Left kidney (tissue), 8 donors: ENCODE measurements at places on chromosomes 16 and 17.

DNA sequence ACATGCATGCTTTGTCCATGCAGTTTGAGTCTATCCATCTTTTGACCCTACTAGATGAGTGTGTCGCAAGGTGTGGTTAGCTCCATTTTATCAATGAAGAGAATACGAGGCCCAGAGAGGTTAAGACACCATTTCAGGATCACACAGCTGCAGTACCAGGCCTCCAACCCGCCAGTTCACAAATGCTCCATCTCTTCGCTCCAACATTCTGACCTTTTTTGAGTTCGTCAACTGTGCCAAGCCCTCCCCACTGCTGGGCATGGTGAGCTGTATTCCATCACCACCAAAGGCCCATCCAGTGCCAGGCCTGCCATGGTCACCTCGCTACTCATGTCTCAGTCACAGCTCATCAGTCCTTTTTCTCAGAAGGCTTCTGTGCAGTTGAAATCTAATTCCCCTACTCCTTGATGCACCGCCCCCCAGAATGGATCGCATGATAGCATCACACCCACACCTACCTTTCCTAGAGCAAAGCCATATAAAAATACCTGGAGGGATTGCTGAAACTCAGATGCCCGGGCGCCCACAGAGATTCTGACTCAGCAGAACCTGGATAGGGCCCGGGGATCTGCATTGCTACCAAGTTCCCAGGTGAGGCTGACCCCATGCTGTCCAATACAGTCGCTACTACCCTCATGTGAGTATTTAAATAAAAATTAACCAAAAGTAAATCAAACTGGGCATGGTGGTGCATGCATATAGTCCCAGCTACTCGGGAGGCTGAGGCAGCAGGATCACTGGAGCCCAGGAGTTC is 38.0 kb downstream of the ZNF423 start:
- DNase-seq: no peak

DNA sequence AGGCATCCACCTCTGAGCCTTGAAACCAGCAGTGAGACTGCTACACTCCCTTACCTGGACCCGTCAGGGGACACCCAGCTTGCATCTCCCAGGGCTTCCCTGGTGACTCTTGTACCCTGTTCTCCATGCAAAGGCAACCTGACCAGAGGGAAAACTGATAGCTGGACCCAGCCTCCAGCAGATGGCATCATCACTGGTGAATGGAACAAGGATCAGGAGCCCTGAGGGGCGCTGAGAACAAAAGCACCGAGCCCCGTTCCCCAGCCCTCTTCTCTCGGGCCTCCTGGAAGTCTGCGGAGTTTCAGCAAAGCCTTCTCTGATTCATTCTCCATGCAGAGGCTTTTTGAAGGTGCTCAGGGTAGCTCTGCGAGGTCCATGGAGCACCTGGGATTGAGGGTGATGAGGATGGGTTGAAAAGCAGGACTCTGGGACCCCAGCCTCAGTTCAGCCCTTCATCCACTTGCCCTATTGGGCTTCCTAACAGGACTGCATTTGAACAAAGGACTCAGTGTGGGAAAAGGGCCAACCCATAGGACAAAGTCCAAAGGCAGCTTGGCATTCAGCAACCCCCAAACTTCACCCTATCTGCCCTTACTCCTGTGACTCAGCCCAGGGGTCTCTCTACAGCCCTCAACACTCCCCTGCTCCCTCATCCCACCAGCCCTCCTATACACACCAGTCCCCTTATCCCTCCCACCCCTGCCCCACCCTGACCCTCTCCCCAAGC is 45.0 kb upstream of the LHX1 start:
- no peak for DNase-seq

- no peak for DNase-seq
Observed at GRCh38 chr16:82187829-82188228, 17.8 kb upstream of the MPHOSPH6 start.

GRCh38 chr17:76142039-76142584 is 1.1 kb upstream of the FOXJ1 start:
- no peak for DNase-seq

DNA sequence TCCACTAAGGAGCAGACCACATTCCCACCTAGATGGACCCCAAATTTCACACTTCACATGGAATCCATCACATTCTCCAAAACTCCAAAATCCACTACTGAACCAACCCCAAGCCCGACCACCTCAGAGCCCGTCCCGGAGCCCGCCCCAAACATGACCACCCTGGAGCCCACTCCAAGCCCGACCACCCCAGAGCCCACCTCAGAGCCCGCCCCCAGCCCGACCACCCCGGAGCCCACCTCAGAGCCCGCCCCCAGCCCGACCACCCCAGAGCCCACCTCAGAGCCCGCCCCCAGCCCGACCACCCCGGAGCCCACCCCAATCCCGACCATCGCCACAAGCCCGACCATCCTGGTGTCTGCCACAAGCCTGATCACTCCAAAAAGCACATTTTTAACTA is 1.6 kb downstream of the GP1BA start:
- DNase-seq: no peak

- no peak for DNase-seq
Observed at GRCh38 chr16:27346819-27347218, 33.0 kb downstream of the IL4R start.

GRCh38 chr17:39703913-39704312 is 4.0 kb downstream of the ERBB2 start:
- DNase-seq: no peak

DNA sequence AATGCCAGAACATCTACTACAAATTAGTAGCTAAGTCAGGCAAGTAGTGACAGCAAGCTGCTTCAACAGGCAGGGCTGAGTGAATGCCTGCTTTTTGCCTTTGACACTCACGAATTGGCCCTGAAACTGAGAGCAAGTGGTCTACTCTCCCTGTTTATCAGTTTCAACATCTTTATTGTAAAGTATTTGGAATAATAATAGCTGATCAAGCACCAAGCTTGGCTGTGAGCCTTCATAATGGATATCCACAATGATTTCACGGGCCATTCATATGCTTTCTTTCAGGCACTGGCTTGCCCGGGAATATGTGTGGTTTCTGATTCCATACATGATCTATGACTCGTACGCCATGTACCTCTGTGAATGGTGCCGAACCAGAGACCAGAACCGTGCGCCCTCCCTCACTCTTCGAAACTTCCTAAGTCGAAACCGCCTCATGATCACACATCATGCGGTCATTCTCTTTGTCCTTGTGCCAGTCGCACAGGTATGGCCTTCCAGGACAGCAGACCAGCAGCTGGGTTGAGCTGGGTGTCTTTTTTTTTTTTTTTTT is 5.2 kb downstream of the TLCD3A start:
- no peak for DNase-seq

DNA sequence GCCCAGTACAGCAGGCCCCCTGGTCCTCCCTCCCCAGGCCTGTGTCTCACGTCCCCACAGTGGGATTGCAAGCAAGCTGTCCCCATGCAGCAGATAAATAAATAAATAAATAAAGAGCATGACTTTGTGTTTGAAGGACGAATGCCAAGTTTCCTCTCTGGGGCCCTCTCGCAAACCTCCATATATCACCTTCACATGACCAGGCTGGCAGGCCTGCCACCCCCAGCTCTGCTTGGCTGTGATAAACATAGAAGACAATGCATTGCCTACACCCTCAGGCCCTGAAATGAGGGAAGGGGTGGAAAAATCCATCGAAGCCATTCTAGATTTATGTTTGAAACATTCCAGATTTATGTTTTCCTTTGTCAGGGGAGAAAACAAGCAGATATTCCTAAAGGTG is 107.3 kb downstream of the CCT6B start:
- no peak for DNase-seq

DNA sequence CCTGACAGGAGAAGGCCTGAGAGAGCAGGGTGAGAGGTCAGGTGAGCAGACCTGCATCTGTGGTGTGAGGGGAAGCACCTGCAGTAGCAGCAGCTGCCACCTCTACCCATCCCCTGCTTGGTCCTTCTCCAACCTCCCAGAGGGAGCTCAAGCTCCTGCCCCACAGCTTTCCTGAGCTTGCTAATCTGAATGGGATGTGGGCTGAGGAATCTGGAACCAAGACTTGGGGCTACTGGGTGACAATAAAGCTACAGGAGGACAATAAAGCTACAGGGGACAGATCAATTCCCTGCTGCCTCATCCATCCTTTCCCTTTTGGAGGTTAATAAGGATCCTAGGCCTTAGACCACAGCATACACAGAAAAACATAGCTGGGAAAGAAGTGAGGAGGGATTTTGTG is 4.9 kb upstream of the TBX4 start:
- no peak for DNase-seq

DNA sequence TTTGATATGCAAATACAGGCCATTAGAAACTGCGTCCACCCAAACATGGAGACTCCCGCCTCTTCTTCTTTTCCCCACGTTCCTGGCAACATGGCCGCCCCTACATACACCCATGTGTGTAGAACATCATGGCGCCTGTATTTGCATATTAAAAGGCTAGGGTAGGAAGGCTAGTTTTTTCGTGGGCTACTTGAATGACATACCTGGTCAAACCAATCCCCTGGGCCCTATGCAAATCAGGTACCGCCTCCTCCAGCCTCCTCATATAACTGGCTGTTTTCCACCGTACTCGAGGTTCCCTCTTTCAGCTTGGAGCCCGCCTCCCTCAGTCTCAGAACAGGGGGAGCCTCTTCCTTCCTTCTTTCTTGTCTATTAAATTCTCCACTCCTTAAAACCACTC is 840 bp upstream of the CD300LB start:
- DNase-seq: no peak

GRCh38 chr16:12089492-12090150 is 113.1 kb downstream of the SNX29 start:
- DNase-seq: no peak

DNA sequence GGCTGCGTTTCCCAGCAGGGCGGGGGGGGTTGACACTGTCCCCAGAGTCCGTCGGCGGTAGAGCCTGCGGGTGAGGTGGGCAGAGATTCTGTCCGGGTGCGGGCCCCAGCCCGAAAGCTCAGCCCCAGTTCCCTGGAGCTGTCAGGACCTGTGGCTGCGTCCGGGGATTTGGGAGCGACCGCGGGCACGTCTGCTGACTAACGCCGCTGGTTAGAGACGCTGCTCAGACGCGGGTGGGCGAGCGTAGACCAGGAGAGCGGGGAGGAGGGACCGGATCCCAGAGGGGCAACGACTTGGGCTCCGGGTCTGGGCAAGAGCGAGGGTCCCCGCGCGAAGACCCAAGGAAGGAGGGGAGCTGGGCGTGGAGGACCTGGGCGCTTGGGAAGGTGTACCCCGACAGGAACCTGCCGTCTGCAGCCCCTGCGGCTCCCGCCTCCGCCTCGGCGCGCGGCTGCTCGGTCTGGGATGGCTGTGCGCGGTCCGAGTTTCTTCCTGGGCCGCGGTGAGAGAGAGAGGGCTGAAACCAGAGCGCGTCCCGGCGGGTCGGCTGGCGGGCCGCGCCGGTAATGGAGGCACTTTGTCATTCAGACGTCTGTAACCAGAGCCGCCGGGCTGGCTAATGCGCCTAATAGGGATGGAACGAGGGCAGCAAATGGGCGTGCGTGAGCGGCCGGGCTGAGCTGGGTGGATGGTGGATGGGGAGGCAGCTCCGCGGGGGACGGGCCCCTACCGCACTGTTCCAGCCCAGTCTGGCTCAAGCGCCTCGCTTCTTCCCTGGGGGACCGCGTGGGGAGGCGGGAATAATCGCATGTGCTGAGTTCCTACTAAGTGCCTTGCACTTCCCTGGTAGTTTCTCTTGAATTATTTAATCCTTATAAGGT is 2.3 kb downstream of the NGFR start:
- no peak for DNase-seq

GRCh38 chr16:12646490-12647274 is 157.0 kb downstream of the CPPED1 start:
- no peak for DNase-seq

- no peak for DNase-seq
Observed at GRCh38 chr16:2526135-2526534, 5.1 kb downstream of the CEMP1 start.

- no peak for DNase-seq
Observed at GRCh38 chr16:86680661-86681030, 102.3 kb downstream of the FOXL1 start.

- peak; percentile 60 for DNase-seq
Observed at GRCh38 chr16:77788181-77789084, at the start of gene VAT1L. VAT1L (plus strand) TSS chr16:77788564; CDS start chr16:77788683, 119 bp downstream.

GRCh38 chr16:83958137-83958845 is 5.3 kb downstream of the OSGIN1 start:
- DNase-seq: no peak

DNA sequence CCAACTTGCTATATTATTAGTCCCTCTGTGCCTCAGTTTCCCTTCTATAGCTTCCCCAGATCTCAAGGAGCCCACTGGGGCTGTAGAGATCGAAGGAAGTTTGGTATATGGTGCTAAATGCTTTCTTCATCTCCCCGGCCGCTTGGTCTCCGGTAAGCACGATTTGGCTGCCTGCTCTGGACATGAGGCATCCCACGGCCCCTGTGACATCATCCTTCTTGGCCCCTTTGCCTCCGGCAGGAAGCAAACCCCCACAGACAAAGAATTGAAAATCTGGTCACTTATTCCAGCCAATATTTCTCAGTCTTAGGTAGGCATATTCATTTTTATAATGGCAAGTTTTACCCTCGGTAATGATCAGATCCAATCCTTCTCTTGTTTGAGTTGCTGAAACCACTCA is 65.8 kb downstream of the WSCD1 start:
- no peak for DNase-seq

- DNase-seq: no peak
Observed at GRCh38 chr17:55086635-55087058, 118.1 kb downstream of the STXBP4 start.

- no peak for DNase-seq
Observed at GRCh38 chr17:57085448-57086068, 512 bp downstream of the AKAP1 start.

- DNase-seq: no peak
Observed at GRCh38 chr16:12925026-12925800, 23.8 kb downstream of the SHISA9 start.

- DNase-seq: no peak
Observed at GRCh38 chr16:4683255-4684057, 9.9 kb upstream of the NUDT16L1 start.

- DNase-seq: no peak
Observed at GRCh38 chr16:77359065-77359502, 75.8 kb downstream of the ADAMTS18 start.

DNA sequence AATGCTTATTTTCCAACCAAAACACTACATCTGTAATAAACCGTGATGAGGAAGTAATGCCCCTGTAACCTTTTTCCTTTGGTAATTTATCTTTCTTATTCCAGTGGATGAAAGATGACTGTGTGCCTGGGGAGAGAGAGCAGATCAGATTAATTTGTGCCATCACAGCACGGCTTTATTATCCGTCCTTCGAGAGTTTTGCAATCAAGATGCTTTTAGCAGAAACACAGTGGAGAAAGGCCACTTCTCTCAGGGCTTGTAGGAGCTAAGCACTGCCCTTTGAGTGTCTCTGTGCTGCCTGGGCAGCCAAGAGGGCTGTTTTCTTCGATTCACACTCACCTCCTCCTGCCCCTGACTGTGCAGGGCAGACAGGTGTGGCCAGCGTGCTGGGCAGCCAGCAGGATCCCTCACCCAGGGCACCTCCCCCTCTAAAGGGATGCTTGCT is 190.2 kb downstream of the PRKCA start:
- no peak for DNase-seq

DNA sequence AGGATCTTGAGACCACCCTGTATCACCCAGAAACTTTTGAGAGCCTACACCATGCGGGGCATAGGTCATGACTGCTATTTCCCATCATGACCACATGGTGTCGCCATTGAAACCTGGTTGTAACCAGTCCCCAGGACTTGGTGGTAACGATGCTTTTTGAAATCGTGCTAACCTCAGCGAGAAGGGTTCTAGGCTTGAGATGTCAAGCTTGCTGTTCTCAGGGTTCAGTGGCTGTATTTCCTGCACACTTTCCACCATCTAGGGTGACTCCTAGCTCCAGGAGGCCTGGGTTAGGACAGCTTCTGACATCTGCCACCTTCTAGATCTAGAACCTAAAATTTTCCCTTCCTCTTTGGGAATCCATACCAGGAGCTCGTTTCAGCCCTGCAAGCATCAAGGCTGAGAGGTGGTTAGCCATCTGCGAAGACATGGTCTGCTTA is 13.0 kb upstream of the SPNS3 start:
- peak; percentile 77 for DNase-seq
